ENCODE measurements at places on chromosomes 11 and 22.

DNA sequence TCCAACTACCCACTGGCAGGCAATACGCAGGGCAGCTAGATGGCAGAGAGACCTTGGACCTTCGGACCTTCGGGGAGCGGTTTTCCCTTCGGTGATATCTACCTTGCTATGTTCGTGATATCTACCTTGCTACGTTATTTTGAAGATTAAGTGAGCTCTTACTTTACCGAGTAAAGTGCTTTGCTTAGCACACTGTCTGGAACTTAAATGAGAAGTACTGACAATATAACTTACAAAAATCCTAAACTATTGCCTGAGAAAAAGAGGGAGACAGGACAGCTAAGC is 1.0 kb upstream of the PRDM10 start:
- no peak for DNase-seq

DNA sequence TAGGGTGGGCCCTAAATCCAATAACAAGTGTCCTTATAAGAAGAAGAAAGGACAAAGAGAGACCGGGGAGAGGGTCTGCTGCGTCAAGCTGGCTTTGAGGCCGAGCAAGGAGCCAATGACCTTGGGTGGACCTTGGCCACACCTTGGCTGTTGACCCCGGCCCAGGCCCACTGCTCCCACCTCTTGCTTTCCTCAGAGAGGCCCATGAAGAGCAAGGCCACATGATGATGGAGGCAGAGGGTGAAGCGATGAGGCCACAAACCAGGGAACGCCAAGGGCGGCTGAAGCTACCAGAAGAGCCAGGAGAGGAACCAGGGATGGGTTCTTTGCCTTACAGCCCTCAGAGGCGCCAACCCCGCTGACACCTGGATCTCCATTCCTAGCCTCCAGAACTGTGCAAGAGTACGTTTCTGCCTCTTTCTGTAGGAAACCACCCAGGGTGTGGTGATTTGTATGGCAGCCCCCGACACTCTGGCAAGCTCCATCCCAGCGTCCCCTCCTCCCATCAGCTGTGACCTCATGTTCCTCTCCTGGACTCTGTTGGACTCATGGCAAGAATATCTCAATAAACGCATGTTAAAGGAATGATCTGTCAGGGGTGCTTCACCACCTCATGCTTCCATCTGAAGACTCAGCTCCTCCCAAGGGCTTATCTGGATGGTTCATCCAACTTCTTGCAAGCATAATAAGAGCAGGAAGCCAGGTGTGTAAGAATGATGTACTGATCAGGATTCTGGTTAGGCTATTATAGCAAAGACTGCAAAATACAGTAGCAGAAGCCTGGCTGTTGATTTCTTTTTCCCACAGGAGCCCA is 41.6 kb upstream of the LINC01488 start:
- no peak for DNase-seq

DNA sequence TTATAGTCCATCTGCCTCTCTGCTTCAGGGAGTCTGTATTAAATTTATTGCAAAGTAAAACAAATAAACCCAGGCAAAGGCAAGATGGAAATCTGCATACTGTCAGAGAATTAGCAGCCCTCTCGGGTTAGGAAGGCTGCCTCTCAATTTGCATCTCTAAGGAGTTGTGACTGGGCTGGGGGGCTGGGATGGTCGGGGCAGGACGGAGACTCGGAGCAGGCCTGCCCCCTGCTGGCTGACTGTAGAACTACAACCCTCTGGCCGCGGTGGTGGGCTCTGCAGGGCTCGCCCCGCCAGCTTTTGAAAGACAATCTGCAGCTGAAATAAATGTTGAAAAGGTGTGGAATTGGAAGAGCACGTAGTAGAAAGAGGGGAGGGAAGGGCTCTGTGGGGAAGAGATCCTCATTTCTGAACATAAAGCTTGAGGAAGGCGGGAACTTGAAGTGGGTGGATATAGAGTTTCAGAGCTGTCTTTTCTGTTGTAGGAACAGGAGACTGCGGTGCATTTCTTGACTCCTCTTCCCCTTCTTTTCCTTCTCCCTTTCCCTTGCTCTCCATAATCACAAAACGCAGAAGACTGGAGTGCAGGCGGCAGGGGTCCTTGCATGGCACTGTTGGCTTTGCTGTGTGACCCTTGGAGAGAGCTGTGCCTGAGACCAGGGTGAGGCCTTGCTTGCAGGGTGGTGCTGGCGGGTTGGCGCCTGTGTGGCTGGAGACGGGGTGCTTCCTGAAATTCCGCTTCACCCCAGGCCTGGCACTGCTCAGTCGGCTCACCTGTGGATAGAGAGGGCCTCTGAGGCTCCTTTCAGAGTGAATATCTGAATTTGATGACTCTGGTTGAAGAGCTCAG is 22.6 kb upstream of the PKNOX2 start:
- no peak for DNase-seq

DNA sequence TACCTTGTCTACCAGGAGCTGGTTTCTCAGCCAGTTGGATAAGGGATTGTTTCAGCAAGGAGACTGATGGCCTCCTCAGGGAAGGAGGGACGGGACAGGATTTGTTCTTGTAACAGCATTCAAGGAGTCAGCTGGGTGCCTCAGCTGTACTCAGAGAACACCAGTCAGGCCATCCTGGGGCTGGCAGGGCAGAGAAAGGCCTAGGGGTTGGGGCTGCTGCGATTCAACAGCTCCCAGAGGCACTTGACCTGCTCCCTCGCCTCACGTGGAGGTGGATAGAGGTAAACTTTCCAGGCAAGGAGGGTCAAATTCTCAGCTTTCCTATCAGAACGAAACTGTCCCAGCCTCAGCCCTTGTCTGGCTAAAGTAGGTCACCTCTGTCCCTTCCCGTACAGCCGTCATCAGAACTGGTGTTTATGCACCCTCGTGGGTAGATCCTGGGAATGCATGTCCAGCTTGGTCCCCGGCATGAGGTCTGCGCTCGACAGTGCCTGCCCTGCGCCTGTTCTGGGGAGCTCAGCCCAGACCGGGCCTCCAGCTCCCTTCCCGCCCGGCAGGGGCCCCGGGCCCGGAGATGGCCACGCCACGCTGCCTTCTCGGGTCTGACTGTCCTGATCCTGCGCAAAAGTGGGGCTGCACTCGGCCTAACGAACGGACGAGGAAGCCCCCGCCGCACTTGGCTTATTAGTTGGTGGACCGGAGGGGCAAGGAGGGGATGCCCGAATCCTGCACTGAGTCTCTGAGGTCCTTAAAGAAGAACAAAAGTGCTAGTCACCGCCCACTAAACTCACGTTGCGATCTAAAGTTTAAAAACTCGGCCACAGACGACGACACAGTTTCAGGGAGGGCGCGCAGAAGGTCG is 762 bp upstream of the CCDC134 start:
- no peak for DNase-seq

DNA sequence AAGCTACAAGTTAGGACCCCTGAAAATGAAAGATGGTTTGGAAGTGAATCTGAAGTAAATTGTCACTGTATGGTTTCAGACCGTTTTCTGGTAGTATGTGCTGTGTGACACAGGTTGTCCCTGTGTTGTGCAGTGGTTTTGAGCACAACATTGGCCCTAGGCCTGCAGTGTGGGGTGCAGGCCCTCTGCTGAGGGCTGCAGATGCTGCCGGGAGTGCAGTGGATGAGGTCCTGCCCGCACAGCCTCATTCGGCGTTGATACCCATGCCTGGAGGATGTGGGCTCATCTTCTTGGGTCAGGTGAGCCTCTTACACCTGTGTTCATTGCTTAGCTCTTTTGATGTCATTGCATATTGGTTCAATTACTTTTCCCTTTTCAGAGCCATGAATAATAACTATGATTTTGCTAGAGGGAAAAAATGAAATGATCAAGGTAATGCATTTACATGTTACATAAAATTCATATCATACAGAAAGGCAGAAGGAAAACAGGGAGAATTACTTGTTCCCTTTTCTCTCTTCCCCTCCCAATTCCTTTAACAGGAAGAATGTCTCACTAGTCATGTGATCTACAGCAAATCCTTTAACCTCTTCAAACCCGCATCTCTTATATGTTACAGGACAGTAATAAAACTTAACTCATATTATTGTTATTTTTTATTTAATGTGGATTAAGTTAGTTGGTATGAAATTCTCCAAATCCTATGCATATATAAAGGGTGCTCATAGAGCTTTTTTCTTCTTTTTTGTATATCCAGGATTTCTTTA is 48.7 kb downstream of the PTPRJ start:
- no peak for DNase-seq

- no peak for DNase-seq
Observed at GRCh38 chr22:31451709-31452571, 37.7 kb downstream of the EIF4ENIF1 start.

DNA sequence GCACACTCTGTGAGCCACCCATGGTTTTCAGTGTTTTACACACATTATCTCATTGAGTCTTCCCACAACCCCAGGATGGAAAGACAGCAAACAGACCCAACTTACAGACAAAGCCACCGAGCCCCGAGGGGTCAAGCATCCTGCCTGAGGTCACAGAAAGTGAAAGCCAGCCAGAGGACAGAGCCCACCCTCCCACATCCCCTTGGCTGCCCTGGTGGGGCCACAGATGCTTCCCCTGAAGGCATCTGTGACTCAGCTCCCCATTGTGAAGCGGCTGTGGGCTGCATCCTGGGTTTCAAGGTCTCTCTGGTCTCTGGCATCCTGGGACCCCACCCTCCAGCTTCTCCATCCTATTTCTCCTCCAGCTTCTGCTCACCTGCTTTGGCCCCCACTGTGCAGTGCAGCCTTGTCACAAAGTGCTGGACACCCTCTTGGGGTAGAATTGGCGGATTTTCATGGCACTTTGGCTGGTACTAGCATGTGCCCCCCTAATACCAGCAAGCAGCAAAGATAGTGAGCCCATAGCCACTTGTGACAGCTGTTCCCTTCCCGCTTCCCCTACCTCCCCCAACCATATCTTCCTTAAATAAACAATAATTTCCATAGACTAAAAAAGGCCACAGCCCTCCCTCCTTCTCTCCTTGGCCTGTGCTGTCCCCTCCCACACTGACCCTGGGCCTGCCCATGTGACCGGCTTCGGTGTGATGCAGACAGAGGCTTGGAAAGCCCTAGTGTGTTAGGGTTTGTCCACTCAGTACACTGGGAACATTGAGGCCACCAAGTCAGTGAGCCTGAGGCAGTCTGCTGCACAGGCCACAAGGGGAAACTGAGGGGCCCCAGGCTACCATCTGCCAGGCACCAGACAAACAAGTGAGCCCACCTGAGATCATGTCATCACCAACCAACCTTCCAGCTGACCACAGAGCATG is 53.9 kb upstream of the SHISAL1 start:
- no peak for DNase-seq

DNA sequence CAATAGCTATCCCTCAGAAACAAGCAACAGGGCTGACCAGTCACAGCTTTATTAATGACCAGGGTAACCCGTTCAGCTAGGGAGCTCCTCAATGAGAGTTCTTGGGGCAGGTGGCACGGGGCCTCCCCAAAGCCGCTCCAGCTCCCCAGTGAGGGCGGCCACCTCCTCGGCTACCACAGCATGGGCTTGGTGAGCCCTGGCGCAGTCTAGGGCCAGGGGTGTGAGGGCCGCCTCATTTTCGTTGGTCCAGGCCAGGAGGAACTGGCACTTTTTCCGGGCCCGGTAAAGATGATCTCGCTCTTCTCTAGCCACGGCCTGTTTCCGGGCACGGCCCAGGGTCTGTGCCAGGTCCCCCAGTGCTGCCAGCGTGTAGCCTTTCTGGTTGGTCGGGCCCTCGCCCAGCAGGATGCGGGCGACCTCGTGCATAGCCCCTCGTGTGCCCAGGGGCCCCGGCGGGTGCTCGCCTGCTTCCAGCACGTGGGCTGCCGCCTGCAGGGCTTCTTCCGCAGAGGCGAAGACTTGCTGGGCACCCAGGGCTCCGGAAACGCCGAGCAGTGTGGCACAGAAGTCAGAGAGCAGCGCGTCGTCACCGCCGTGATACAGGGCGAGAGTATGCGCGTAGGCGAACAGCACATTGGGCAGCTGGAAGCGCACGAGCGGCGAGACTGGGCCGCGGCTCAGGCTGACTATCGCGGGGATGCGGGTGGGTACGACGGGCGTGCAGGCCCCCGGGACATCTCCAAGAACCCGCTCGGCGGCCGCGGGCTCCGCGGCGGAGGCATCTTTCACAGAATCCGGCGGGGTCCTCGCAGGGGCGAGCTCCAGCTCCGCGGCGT is 913 bp downstream of the ZNHIT2 start:
- DNase-seq: no peak

- no peak for DNase-seq
Observed at GRCh38 chr11:69595805-69596665, 44.9 kb upstream of the CCND1 start.

- peak; percentile 47 for DNase-seq
Observed at GRCh38 chr11:46889689-46890475, 28.5 kb downstream of the LRP4 start.

- DNase-seq: no peak
Observed at GRCh38 chr22:49425356-49425755, 402.3 kb downstream of the BRD1 start.

- DNase-seq: no peak
Observed at GRCh38 chr22:45493286-45493771, 9.4 kb upstream of the FBLN1 start.

GRCh38 chr22:22362936-22363335 is 118.3 kb downstream of the VPREB1 start:
- DNase-seq: no peak

- DNase-seq: no peak
Observed at GRCh38 chr11:76281558-76281906, 75.2 kb upstream of the WNT11 start.

GRCh38 chr11:122393209-122393860 is 262.2 kb upstream of the UBASH3B start:
- no peak for DNase-seq

DNA sequence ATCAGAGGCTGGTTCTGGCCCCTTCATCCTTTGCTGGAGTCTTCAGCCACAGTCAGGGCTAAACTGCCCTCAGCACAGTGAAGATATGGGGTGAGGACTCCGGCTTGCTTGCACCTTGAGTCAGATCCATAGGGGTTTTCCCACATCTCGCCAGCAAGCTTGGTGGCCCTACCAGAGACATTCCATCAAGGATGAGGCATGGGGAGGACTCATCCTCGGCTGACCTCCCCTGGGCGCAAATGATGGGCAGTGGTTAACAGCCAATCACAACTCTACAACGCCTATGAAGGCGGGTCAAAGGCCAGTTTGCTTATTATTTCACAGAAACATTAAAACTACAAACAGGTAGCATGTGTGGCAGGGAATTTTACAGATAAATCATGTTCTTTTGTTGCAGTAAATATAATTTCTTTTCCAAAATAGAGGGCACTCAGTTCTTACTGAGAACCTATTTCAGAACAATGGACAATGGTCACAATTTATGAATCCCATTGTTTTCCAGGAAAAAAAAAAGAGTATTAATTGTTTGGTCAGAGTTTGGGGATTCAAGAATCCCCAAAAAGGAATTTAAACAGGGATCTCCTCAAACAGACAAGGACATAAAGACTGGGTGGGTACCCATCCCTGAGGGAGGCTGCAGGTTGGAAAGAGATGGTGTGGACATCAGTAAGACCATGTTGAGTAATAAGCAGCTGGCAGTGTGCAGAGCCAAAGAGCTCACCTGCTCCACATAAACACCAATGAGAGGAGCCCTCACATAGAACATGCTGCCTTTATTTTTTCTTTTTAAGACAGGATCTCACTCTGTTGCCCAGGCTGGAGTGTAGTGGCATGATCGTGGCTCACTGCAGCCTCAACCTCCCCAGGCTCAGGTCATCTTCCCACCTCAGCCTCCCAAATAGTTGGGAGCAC is 14.8 kb downstream of the PLAAT3 start:
- DNase-seq: no peak

Data from caudate nucleus (tissue), 63 donors.